ENCODE measurements at places on chromosomes 3 and 15.

DNA sequence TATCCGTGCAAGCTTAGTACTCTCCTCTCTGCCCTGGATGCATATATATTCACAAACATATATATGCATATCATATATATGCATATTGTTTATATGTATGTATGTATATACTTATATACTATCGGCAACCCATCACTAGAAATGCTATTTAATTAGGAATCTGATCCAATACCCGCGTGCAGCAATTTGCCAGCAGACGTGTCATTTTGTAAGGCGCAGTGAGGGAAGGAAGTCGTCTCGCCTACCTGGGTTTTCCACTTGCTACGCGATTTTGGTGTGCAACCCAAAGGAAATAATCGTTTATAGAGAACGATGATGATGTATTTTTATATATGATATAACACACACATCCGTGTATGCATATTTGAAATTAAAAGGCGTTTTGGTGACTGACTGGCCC is 5.6 kb upstream of the FEZF2 start:
- DNase-seq = no peak

DNA sequence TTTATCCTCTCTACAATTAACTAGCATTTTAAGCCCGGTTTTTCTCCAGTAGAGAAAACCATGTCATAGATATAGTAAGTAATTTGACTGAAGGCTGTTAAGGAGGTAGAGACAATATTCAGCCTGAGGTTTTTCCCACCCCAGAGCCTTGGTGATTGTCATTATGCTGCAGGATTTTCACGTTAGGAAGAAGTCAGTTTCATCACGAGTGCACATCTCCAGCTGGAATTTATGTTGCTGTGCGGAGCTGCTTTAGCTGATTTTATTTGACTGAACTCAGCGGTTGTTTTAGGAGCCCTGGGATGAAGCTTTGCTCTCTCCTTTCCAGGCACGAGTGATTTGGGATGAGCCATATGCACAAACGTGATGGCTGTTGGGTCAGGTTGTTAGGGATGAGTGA is 271.3 kb upstream of the RGMA start:
- DNase-seq = no peak

DNA sequence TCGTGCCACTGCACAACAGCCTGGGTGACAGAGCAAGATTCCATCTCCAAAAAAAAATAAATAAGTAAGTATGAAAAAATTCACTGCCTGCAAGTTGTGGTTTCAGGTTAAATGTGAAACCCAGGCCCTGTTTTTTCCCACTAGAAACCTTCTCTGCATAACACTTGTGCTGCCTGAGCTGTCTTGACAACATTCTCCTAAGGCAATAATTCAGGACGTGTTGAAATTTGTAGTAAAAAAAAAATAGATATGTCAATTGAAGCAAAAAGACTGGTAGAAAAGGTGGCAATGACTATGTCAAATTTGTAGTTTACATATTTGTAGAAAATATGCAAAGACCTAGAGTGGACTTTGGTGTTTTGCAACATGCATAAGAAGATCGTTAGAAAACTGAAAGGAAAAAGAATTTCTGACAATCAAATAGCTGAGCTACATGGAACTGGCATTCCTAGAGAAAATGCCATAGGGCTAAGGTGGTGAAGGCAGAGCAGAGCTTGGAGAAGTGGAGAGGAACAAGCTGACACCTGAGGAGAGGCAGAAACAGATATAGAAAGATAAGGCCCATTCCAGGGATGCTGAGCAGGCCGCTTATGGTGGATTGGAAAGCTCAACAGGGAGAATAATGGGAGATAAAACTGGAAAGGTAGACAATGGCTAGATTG is 150.2 kb downstream of the PLCH1 start:
- DNase-seq = no peak

- no peak for DNase-seq
Measured at GRCh38 chr15:69612112-69612511, 159.5 kb downstream of the RPLP1 start.

- no peak for DNase-seq
Measured at GRCh38 chr15:93899817-93900216, 331.5 kb upstream of the MCTP2 start.

All from activated CD4-positive, alpha-beta T cell treated with anti-CD3 and anti-CD28 coated beads for 1 hour (primary cell).